ENCODE measurements at places on chromosomes 5 and 9.

- DNase-seq = no peak
These were observed 230.4 kb downstream of the DOCK8 start for GRCh38 chr9:445033-445432.

DNA sequence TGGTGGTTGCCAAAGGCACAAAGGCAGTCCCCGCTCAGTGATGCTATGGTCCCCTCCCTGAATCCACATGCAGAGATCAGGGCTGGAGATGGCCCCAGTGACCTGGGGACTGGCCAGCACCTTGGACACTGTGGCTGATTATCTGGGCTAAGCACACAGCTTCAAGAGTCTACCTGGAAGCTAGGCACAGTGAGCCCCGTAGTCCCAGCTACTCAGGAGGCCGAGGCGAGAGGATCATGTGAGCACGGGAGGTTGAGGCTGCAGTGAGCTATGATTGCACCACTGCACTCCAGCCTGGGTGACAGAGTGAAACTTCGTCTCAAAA, 8.3 kb upstream of the SCGB3A1 start:
- no peak for DNase-seq

GRCh38 chr9:124621371-124622328, 114.5 kb upstream of the NR5A1 start:
- no peak for DNase-seq

GRCh38 chr9:36991516-36992134, 42.4 kb downstream of the PAX5 start:
- DNase-seq = peak; percentile 34

DNA sequence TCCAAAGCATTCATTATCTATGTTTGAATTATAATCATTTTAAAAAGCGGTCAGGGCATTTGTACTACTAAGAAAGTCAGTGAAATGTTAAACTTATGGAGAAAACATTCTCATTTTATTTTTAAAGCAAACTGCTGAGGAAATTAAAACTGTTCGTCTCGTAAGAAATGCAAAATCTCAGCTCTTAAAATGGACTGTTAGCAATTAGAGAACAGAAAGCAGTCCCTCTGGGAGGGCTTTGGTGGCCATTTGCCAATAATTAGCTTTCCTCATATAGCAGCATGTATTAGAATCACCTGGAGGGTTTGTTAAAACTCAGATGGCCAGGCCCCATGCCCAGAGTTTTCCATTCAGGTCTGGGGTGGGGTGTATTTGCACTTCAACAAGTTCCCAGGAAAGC, 120.7 kb upstream of the RASEF start:
- DNase-seq = no peak

- DNase-seq = no peak
These were observed 3.3 kb upstream of the EXOC3 start for GRCh38 chr5:439636-440035.

GRCh38 chr9:114503522-114504340, 1.5 kb downstream of the WHRN start:
- no peak for DNase-seq

DNA sequence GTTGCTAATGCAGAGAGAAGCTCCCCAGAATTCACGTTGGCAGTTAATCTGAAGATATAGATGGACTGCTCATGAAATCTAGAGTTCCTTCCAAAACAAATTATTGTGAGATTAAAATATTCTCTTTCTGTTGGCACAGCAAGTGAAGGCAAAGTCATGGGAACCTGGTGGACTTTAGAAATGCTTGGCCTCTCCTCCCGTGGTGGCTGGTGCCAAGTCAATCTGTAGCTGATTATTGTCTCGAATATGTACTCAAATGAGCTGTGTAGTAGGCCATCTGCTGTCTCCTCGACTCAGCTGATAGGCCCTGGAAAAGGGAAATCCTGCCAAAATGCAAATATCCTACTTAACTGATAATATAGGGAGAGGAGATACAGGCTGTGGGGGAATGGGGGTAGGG, 69.3 kb downstream of the DAPK1 start:
- DNase-seq = no peak

- peak; percentile 74 for DNase-seq
These were observed 654.2 kb downstream of the TLE1 start for GRCh38 chr9:81035171-81035570.

GRCh38 chr5:139271201-139272027, 22.1 kb upstream of the MATR3 start:
- DNase-seq = no peak

DNA sequence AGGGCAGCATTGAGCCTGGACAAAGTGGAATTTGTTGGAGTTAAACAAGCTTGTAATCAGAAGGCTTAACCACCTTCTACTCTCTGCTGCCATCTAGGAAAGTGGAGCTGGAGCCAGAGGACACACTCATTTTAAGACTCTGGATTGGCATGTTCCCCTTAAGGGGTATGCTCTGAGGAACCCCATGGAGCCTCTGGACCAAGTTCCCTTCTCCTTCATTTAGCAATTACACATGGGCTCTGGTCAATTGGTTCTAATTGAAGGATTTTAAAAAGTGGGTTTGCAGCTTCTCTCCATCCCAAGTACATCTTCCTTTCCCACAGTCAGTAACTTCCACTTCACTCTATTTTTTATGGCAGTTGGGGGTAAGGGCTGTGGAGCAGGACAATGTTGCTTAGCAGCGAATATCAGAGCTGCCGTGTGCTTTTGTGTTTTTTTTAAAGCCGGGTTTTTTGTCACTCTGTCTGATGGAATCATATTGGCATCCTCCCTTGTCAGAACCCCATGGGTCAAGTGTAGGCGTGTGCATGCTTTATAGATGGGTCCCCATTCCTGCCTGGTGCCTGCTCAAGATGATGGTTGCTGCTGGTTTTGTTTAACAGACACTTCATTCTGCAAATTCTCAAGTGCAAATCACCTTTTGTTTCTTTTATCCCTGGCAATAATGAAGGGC, 330.7 kb upstream of the ADAMTSL1 start:
- no peak for DNase-seq

- DNase-seq = no peak
These were observed 155.1 kb downstream of the ARSB start for GRCh38 chr5:78829811-78830527.

GRCh38 chr5:52469420-52469819, 318.3 kb upstream of the ITGA1 start:
- DNase-seq = no peak

DNA sequence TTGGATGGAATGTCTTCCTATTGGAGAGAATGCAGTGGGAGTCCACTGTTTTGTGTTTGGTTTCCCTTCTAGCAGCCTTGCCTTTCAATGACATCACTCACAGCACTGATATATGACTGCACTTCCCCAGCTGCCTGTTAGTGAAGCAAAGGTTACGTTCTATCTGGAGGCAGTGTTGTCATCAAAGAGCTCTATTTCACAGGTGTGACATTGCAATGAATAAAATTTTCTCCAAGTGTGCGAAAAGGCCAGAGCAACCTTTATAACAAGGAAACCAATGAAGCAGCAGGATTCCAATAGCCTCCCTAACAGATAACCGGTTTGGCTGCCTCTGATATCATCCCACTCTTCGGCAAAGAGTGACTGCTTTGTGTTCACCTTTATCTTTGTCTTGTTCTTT, 523.5 kb upstream of the ZNF608 start:
- DNase-seq = no peak

DNA sequence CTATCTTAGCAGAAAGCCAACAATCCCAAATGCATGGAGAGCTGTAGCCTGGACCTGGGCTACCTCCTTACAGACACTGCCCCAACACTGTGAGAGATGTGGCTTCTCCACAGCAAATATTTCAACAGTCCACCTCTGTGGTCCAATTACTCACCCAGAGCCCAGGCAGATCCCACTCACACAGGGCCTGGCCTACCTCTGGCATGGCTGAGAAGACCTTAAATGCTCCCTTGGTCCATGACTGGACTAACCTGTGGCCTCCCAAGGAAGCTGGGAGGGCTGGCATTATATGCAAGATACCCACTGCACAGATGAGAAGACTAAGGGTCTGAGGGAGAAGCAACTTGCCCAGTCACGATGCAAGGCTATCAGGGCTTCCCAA, 22.8 kb upstream of the SLC25A51 start:
- DNase-seq = no peak

- DNase-seq = no peak
These were observed 480.6 kb downstream of the NR2F1-AS1 start for GRCh38 chr5:93100428-93100827.

- DNase-seq = no peak
These were observed 65.9 kb upstream of the FCN2 start for GRCh38 chr9:134814598-134815215.

GRCh38 chr9:105257809-105258208, 13.4 kb downstream of the SLC44A1 start:
- no peak for DNase-seq

- no peak for DNase-seq
These were observed 1787.7 kb downstream of the EFNA5 start for GRCh38 chr5:105882956-105883481.

GRCh38 chr9:111891910-111892499, 4.6 kb upstream of the UGCG start:
- DNase-seq = no peak

DNA sequence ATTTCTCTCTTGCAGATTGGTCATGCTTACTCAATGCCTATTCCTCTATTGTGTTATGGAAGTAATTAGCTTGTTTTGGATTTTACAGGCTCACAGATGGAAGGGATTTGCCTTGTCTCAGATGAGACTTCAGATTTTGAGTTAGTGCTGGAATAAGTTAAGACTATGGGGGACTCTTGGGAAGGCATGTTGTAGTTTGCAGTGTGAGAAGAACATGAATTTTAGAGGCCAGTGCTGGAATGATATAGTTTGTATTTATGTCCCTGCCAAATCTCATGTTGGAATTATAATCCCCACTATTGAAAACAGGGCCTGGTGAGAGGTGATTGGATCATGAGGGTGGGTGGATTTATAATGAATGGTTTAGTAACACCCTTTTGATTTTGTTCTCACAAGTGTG, 6.1 kb upstream of the TUSC1 start:
- no peak for DNase-seq

- DNase-seq = no peak
These were observed 32.3 kb upstream of the LPCAT1 start for GRCh38 chr5:1555808-1556731.

DNA sequence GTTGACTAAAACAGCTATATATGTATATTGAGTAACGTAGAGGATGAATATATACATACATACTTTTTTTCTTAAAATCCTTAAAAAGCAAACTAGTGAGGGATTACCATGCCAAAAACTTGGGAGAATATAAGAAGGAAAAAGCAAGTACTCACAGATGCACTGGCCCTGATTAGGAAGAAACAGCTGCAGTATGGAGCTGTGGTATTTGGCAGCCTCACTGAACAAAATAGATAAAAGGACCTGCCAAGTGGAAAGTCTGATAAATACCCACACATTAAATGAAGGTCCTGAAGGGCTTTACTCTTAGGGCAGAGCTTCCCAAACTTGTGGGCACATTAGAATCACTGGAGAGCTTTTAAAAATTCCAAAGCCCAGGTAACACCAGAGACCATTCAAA, 80.6 kb downstream of the FEM1C start:
- DNase-seq = no peak

- no peak for DNase-seq
These were observed 8.3 kb downstream of the SHB start for GRCh38 chr9:38060681-38061080.

DNA sequence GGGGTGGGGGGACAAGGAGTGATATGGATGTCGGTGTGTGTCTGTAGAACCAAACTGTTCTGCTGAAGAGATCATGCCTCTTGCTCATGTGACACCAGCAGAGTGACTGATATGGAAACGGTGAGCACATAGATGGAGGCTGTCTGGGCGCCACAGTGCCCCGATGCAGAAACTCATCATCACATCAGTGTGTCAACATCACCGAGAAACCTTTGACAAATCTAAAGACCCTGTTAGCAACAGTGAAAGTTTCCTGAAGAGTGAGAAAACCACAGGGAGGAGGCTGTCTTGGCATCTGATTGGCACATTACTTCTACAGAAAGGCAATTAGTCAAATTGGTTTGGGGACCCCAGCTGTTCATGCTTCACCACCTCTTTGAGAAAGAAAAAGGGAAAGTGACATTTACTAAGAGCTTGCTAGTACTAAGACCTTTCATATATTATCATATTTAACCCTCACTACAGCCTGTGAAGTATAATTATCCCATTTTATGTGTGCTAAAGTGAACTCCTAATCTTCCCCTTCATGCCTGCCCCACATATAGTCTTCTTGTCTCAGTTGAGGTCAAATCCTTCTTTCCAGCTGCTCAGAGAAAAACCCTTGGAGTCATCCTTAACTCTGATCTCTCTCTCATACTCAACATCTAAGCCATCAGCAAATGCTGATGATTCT, 25.6 kb downstream of the CSF2 start:
- no peak for DNase-seq

- DNase-seq = no peak
These were observed 472.1 kb downstream of the DMRT2 start for GRCh38 chr9:1522219-1522767.

- no peak for DNase-seq
These were observed 177.3 kb downstream of the SMARCA2 start for GRCh38 chr9:2192356-2192979.

DNA sequence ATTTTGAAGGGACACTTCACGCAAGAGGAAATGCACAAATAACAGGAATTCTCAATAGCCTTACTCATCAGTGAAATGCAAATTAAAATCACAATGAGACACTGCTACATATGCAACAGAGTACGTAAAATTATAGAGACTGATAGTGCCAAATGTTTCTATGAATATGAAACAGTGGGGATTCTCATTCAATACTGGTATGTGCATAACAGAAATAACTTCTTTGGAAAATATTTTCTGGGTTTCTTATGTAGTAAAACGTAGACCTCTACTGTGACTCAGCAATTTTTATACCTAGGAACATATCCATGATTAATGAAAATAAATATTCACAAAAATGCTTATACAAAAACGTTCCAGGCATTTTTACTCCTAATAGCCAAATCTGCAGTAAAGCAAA, 1625.2 kb downstream of the MAT2B start:
- DNase-seq = no peak

- DNase-seq = no peak
These were observed 10.2 kb downstream of the SQSTM1 start for GRCh38 chr5:179830818-179831468.

DNA sequence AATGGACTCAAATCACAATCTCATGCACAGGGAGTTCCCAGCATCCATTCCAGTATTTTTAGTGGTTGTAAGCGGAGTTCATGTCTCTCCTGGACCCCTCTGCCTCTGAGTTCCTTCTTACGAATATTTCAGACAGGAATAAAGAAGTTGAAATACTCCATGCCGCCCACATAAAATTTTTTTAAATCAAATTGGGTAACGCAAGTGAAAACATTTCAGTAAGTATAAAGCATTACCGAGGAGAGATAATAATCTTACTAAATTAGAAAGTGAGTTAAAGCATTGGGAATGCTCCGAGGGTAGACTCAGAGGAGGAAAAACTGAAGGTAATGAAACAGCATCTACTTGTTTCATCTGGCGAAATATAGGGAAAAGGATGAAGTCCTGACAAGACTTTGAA, 317.6 kb downstream of the ARRDC3 start:
- DNase-seq = no peak

- DNase-seq = peak; percentile 73
These were observed 48.7 kb upstream of the C5orf58 start for GRCh38 chr5:170183816-170184687.
